ENCODE measurements at places on chromosomes 4 and X.

- DNase-seq: peak; percentile 80
Observed at GRCh38 chr4:36267486-36268268, 13.7 kb upstream of the DTHD1 start.

DNA sequence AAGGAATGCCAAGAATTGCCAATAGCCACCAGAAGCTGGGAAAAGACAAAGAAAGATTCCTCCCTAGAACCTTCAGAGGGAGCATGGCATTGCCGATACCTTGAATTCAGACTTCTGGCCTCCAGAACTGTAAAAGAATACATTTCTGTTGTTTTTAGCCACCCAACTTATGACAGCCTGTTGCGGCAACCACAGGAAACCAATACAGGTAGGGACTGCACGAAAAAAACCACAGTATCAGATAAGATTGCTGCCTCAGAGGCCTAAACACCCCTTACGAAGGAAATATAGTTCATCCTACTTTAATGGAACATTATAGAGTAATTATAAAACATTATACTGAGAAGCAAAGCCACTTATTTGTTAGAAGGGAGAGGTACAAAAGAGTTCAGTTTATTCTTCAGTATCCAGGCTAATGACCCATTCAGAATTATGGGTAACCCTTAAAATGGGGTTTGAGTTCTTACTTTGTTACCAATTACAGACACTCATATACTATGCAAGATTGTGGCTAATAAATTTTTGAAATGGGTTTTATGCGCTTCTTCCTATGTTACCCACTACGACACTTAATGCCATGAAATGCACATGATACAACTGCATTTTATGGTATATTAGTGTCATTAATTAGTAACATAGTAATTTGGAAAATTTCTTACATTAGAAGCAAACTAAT lies 37.4 kb upstream of the SMIM10L2A start:
- no peak for DNase-seq

GRCh38 chrX:52819788-52820187 lies 8.7 kb downstream of the XAGE5 start:
- DNase-seq: no peak

DNA sequence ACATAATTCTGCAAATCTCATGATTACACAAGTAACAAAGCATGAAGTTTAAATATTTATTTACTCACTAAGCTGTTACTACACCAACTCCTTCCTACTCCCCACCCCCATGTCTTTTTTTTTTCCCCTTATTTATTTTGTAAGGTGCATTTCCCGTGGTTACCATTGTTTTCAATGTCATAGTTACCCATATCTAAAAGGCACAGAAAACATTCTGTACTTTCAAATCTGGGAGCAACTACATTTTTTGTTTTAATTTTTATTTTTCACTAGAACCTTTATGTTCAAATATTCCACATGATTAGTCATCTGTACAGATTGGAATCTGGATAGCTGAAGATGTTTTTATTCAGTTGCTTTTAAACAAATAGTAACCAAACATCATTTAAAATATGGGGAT lies 62.8 kb downstream of the PPP3CA start:
- no peak for DNase-seq

DNA sequence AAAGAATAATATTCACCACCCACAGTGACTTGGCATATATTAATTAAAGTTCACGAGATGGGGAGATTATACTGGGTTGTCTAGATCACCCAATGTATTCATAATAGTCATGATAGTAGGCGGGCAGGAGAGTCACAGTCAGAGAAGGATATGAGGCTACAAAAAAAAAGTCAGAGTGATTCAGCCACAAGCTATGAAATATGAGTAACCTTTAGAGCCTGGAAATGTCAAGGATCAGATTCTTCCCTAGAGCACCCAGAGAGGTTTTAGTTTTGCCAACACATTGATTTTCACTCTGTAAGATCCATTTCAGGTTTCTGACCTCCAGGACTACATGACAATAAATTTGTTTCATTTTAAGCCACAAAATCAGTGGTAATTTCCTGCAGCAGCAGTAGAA lies 501.9 kb downstream of the GABRG1 start:
- DNase-seq: peak; percentile 45

DNA sequence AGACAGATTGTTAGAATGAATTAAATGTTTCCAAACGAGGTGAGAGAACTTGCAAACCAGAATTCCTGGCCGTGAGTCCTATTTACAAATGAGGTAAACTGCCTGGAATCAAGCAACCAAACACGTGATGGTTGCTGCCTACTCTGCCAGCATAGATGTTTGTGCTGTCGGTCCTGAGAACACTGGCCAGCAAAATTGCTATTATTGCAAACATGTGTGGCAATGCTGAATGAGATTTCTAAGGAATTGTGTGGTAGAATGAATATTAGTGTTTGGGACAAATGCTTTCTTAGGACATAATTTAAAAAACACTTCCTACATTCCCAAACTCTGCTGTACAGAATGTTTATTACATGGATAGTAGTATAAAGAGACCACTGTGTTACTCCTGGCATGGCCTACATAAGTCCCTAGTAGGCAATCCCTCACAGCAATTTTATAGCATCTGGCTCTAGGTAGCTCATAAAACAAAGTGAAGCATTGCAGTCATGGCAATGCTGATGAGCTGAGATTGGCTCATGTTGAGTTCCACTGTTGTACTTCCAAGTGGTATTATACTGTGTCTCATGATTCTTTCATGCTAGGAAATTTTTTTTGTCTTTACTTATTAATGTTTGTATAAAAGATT lies 605.2 kb upstream of the EPHA5 start:
- DNase-seq: no peak

- peak; percentile 31 for DNase-seq
Observed at GRCh38 chr4:141328560-141329173, 108.0 kb downstream of the ZNF330 start.

- no peak for DNase-seq
Observed at GRCh38 chrX:97504431-97504830, 620.7 kb downstream of the RPA4 start.

DNA sequence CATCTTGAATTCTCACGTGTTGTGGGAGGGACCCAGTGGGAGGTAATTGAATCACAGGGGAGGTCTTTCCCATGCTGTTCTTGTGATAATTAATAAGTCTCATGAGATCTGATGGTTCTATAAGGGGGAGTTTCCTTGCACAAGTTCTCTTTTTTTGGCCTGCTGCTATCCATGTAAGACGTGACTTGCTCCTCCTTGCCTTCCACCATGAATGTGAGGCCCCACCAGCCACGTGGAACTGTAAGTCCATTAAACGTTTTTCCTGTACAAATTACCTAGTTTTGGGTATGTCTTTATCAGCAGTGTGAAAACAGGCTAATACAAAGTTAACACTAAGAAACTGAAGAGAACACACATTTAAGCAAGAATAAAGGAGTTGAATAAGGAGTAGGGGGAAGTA lies 16.0 kb downstream of the TBCK start:
- no peak for DNase-seq

GRCh38 chr4:139014371-139015268 lies 961 bp upstream of the NOCT start:
- peak; percentile 95 for DNase-seq

DNA sequence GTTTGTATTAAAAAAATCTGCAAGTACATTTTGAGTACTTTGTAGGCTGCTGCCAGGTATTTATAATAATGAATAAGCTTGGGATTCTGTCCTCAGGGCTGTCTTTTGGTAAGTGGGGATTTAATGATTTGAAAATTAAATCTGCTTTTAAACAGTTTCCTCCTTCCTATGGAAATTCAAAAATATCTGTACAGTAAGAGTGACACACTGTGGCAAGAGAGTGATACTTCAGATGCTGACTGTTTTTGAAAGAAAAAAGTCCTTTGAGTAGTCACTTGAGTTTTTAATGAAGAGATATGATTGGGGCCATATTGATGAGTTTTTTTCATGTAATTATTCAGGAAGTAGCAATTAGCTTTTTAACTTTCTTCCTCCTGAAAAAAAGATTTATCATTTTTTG lies 49.2 kb downstream of the SMARCAD1 start:
- no peak for DNase-seq

- no peak for DNase-seq
Observed at GRCh38 chr4:2940267-2941137, 22.7 kb downstream of the NOP14 start.

DNA sequence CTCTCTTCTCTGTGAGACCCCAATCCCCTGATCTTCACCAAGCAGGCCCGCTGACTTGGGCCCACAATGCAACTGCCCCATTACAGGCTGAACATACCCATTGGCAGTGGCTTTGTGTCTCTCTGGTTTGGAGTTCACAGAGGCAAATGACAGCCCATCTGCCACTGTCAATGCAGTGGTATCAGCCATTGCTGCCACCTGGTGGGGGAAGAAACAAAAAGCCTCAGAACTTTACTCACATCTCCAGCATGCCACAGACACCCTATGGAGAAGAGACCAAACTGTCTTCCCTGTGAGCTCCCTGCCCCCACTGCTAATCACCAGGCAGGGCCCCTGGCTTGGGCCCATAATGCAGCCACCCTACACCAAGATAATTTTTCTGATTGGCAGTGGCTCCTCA lies 729.3 kb upstream of the ACTRT1 start:
- peak; percentile 2 for DNase-seq

GRCh38 chr4:130172156-130172555 lies 1076.2 kb downstream of the C4orf33 start:
- DNase-seq: peak; percentile 64

DNA sequence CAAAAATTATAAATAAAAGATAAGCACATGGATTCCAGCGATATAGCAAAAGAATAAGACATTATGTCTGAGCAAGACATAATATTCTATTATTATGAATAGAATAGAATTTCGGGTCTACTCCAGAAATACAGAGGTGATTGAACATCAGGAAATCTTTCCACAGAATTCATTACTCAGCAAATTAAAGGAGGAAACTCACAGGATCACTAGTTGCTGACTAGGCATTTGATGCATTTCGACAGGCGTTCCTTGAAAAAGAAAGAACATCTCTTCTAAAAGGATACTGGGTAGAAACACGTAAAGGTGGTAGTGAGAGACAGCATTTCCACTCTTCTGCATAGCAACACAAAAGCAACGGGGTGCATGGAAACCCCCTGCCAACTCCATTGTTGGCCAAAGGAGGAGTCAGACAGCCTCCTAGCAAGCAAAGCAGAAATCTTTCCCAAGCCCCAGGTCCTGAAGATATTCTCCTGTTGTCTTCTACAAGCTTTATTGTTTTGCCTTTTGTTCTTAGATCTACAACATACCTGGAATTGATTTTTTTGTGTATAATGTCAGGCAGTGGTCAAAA lies 14.3 kb upstream of the PDZD4 start:
- DNase-seq: no peak

DNA sequence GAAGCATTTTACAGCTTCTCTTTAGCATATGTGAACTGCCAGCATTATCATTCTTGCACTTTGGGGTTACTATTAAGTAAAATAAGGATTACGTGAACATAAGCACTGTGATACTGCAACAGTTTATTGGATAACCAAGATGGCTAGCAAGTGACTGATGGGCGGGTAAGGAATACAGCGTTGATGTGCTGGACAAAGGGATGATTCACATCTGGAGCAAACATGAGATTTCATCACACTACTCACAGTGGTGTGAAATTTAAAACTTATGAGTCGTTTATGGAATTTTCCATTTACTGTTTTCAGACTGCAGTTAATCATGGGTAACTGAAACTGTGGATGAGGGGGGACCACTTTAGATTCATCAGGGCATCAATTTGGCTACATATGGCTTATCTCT lies 16.0 kb downstream of the NBDY start:
- peak; percentile 86 for DNase-seq

GRCh38 chrX:109350551-109350950 lies 131.3 kb downstream of the GUCY2F start:
- DNase-seq: no peak

DNA sequence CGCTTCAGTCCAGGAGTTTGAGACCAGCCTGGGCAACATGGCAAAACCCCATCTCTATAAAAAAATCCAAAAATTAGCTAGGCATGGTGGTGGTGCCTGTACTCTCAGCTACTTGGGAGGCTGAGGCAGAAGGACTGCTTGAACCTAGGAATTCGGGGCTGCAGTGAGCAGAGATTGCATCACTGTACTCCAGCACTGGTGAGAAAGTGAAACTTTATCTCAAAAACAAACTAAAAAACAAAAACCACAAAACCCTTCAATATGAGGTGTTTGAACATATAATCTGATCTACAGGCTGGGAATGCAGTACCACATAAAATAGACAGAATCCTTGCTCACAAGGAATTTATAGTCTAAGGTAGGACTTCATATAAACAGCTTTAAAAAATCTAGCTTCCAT lies 103.9 kb downstream of the PDS5A start:
- DNase-seq: no peak

DNA sequence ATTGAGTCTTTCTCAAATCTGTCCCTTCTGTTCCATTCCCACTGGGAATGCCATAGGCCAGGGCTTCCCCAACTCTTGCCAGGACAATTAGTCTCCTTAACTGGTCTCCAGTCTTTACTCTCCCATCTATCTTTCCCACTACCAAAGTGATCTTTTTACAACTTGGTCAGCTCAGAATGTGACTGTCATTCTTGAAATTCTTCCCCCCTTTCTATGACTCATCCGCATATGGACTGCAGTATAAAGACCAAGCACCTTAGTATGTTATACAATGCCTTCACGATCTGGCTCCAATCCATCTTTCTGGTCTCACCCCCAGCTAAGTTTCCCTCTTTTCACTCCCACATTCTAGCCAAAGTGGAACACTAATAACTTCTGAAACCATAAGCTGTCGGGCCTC lies 383.8 kb downstream of the OPHN1 start:
- no peak for DNase-seq

DNA sequence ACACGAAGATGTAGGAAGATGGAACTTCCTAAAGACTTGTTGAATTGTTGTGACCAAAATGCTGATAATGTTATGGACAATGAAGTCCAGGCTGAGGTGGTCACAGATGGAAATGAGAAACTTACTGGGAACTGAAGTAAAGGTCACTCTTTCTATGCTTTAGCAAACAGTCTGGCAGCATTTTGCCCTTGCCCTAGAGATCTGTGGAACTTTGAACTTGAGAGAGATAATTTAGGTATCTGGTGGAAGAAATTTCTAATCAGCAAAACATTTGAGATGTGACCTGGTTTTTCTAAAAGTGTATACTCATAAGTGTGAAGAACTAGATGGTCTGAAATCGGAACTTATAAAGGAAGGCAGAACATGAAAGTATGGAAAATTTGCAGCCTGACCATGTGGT lies 1785.9 kb downstream of the PCDH7 start:
- DNase-seq: no peak

GRCh38 chr4:21953653-21954052 lies 5.1 kb upstream of the KCNIP4 start:
- DNase-seq: no peak
